Inflammatory macrophage treated with lipopolysaccharide for 1 hour (primary cell): ENCODE measurements at places on chromosomes 4 and X.

- no peak for DNase-seq
These were observed 127.8 kb upstream of the METTL14 start for GRCh38 chr4:118557298-118557851.

DNA sequence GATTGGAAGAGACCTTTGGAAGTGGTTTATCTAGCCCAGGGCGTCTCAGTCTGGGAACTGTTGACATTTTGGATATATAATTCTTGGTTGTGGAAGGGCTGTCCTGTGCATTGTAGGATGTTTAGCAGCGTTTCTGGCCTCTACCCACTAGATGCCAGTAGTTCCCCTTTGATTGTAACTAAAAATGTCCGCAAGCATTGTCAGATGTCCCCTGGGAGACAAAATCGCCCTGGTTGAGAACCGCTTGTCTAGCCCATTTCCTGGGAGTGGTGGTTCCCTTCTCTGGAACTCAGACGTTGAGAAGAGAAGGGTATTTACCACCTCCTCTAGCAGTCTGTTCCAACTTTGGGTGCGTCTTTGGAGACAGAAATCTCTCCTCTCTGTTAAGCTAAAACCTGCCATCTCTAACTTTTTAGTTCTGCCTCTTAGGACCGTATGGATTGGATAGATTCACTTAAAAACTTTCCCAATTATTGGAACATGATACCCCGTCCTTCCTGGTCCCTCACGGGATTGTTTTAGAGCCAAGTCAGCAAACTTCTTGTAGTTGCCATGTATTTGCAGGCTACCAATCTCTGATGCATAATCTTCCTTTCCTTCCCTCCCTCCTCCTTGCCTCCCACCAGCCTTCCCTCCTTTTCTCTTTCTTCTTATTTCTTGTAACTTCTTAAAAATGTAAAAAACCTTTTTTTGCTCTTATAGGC is 13.9 kb downstream of the TMEM165 start:
- peak; percentile 26 for DNase-seq

- no peak for DNase-seq
These were observed 1215.1 kb downstream of the ADGRL3 start for GRCh38 chr4:62415256-62415655.

- no peak for DNase-seq
These were observed 115.6 kb upstream of the SCML1 start for GRCh38 chrX:17621566-17622270.

GRCh38 chr4:70783096-70783495 is 56.6 kb downstream of the GRSF1 start:
- no peak for DNase-seq

GRCh38 chr4:42703813-42704212 is 46.9 kb upstream of the ATP8A1 start:
- DNase-seq, result no peak

DNA sequence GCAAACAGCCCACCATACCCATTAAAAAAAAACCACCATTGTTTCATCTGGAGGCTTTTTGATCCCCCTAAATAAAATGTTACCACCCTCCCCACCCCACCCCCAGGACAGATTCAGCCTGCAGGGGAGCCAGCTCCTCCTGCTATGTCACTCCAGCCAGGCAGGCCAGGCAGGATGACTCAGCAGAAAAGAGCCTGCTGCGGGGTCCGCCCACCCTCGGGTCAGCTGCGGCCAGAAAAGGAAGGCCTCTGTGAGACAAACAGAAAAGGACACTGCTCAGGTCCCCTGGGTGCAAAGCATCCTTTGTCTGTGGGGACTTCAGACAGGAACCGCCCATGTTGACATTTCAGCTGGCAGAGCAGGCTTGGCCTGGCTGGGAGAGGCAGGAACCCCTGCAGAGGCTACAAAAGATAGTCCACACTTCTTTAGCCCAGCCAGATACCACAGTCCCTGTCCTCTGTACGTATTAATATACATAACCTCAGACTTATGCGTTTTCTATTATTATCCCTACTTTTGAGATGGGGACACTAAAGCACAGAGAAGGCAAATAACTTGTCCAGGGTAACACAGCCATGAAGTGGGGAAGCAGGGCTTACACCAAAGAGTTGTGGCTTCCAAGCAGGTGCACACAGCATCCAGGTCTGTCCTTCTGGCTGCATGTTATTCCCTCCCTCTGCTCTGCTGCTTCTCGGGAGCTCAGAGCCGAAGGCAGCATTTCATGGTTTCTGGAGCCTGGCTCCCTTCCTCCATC is 147.7 kb downstream of the CPEB2 start:
- peak; percentile 42 for DNase-seq

GRCh38 chrX:124280294-124280902 is 52.1 kb upstream of the TEX13D start:
- DNase-seq, result no peak

GRCh38 chrX:48737940-48738339 is 23.6 kb upstream of the GLOD5 start:
- no peak for DNase-seq

GRCh38 chrX:150905293-150905692 is 6.8 kb upstream of the CD99L2 start:
- DNase-seq, result no peak

DNA sequence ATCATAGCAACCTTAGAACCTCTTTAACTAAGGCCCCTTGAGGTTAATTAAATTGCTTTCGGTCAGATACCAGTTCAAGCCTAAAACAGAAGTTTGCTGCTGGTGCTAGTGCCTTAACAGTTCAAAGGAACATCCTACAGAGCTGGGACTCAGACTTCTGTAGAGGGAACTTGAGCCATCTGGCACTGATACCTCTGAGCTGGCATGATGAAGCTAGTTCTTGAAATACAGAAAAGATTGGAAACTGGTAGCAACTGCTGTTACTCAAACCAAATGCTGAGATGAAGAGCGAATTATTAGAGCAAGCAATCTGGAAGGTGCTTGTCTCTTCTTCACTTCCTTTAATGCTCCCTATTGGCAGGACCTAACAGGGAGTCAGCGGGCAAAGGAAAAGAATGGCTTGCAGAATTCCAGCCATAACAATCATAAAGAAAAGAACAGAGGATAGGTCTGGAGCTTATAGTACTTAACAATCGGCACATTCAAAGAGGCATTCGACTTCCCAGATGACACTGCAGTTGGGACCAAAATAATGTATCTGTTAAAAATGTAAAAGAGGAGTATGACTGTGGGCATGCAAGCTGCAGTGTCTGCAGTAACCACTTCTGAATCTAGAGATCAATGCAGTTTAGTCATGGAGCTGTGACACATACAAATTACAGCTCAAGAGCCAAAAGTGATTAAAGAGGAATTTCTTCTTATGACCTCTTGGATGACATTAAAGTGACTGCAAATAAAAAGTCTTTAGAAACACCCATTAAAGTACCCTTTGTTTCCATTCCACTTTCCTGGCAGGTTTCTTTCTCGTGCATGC is 298.9 kb downstream of the PDGFC start:
- no peak for DNase-seq

DNA sequence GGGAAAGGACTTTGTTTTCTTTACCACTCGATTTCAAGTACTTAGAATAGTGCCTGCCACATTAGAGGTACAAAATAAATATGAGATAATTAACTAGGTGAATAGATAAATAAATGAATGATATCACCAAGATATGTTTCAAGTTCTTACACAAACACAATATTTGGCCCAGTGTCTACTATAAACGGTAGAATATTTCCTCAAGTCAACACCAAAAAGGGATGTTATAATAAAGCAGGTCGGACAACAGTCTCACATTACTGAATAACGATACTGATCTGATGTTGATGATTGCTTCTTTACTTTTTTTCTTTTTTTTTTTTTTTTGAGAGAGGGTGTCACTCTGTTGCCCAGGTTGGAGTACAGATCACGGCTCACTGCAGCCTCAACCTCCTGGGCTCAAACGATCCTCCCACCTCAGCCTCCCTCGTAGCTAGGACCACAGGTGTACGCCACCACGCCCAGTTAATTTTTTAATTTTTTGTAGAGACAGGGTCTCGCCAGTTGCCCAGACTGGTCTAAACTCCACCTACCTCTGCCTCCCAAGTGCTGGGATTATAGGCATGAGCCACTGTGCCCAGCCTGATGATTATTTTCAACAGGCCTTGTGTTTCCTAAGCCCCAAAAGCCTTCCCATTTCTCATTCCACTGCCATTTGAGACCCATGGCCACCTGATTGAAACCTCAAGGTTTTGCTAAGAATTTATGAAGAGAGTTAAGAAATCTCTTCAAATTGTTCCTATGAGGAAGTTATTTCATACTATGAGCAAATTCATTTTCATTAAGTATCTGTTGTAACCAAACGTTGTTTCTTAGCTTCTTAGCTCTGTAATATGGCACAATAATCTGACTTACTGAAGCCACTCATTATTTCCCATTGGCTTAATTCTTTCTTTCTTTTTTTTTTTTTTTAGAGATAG is 2.3 kb downstream of the MANBA start:
- peak; percentile 75 for DNase-seq

GRCh38 chr4:184267673-184268583 is 50.3 kb upstream of the ENPP6 start:
- peak; percentile 90 for DNase-seq
